ENCODE measurements at places on chromosomes 3 and 15.

GRCh38 chr3:36695769-36696137 is 68.6 kb downstream of the DCLK3 start:
- DNase-seq, result no peak

DNA sequence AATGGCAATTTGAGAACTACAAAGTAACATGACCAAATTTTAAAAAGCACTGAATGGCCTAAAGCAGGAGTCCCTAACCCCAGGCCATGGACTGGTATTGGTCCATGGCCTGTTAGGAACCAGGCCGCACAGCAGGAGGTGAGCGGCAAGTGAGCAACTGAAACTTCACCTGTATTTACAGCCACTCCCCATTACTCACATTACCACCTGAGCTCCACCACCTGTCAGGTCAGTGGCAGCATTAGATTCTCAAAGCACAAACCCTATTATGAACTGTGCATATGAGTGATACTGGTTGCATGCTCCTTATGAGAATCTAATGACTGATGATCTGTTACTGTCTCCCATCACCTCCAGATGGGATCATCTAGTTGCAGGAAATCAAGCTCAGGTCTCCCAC is 48.8 kb downstream of the SENP7 start:
- no peak for DNase-seq

- DNase-seq, result no peak
These were observed 8.4 kb downstream of the GMNC start for GRCh38 chr3:190854062-190854461.

DNA sequence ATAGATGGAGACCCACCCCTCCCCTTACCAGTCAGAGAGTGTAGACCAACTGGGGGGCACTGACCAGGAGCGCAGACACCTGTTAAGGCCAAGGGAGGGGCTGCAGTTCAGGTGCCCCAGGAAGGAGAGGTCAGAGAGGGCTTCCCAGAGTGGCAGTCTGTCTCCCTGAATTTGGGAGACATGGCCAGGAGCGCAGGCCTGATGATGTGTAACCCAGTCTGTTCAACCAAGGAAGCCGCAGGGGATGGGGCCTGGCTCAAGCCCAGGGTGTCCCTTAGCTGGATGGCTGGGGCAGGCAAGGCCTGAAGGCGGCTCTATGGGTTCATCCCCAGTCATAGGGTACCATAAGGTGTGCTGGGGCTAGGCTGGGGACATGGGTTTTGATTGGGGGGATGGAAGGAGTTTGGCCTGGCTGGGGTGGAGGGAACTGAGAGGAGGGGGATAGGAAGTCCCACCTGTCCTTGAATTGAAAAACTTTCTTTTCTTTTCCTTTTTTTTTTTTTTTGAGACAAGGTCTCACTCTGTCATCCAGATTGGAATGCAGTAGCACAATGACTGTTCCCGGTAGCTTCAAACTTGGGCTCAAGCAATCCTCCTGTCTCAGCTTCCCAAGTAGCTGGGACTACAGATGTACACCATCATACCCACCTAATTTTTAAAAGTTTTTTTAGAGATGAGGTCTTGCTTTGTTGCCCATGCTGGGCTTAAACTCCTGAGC is 75.7 kb downstream of the SMAD6 start:
- DNase-seq, result no peak

DNA sequence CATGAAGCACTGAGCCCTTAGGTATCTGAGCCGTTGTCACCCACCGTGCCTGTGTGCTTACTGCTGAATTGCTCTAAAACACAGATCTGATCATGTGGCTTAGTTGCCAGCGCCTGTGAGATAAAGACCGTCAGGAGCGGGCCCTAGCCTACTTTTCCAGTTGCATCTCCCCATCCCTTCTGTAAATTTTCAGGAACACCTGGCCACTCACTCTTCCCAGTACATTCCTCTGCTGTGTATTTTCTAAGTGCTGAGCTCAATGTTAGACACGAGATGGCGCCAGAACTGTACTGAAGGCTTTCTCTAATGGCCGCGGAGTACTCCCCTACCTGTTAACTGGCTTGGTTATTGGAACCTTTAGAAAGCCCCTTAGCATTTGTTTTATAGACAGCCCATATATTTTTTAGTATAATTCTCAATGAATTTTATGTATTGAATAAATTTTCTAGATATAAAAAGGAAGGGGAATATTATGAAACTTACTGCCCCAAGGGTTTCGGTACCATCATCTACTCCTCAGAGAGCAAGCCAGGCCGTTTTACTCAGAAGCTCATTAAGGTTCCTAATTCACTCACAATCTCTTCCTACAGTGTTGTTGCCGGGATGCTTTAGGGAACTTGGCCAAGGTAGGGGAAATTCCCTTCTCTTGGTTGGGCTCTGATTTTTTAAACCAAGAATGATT is 16.7 kb upstream of the WNT7A start:
- peak; percentile 74 for DNase-seq

DNA sequence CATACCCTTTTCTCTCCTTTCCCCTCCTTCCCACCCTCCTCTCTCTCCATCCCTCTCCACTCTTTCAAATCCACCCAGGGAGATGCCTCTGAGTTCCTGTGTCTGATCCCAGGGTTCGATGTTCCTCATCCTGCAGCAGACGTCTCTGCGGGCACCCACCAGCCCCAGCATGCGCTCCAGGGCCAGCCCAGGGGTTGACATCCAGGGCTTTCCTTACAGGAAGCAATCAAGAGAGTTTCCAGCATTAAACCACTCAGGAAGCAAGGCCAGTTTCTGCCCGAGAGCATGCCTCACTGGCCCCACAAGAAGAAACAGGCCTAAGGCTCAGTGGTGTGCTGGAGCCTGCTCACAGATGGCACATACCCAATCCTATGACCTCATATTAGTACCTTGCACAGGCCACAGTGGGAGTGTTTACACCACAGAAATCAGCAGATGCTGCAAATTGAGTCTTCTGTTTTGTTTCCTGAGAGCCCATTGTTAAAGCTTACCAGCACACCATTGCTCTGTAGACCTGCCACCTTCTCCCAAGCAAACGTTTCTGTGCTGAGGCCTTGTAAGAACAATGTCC is 13.2 kb downstream of the SLC6A1 start:
- DNase-seq, result no peak

- DNase-seq, result peak; percentile 57
These were observed 23.5 kb upstream of the CLN6 start for GRCh38 chr15:68252925-68253534.

- no peak for DNase-seq
These were observed 55.8 kb upstream of the DGKG start for GRCh38 chr3:186417791-186418190.

DNA sequence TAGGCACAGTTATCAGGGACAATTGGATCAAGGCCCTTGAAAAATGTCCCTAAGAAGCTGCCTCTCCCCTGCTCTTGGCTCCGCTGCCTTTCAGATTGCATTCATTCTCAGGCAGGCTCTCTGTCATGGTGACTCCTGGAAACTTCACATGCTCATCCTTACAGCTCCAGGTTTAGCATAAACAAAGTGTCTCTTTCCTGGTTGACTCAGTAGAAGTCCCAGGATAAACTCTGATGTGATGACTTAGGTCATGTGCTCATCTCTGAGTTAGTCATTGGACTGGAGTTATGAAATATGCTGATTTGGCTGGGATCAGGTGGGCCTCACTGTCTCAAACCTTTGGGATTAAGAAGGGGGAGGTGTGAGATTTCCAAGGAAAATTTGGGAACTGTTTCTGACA is 243.8 kb downstream of the ZNF621 start:
- DNase-seq, result no peak

DNA sequence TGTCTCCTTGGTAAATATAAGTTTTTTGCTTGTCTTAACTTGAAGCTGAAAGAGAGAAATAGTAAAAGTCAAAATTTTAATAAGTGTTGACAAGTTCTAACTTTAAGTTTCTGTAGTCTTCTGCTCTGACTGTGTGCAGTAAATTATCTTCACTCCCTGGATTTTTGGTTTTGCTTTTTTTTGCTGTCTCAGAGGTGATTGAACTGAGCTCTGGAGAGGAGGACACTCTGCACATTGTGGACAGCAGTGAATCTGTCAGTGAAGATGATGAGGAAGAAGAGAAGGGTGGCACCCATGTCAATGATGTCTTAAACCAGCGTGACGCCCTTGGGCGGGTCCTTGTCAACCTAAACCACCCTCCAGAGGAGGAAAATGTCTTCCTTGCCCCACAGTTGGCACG is 40.5 kb upstream of the TEX264 start:
- DNase-seq, result no peak
